Forelimb muscle (tissue), 1 donor: ENCODE measurements at places on chromosomes 12 and 14.

- no peak for DNase-seq
Measured at GRCh38 chr12:104930388-104931326, 27.4 kb downstream of the SLC41A2 start.

- no peak for DNase-seq
Measured at GRCh38 chr12:132713123-132713522, 2.5 kb downstream of the PGAM5 start.

- DNase-seq = no peak
Measured at GRCh38 chr12:14264316-14264715, 101.2 kb upstream of the ATF7IP start.

GRCh38 chr12:64051057-64051456 is 171.0 kb downstream of the KICS2 start:
- no peak for DNase-seq

GRCh38 chr12:104649217-104649824 is 192.6 kb downstream of the CHST11 start:
- no peak for DNase-seq
